ENCODE measurements at places on chromosomes 3 and 15.

- DNase-seq: no peak
Measured at GRCh38 chr3:139602003-139602402, 62.5 kb upstream of the RBP1 start.

DNA sequence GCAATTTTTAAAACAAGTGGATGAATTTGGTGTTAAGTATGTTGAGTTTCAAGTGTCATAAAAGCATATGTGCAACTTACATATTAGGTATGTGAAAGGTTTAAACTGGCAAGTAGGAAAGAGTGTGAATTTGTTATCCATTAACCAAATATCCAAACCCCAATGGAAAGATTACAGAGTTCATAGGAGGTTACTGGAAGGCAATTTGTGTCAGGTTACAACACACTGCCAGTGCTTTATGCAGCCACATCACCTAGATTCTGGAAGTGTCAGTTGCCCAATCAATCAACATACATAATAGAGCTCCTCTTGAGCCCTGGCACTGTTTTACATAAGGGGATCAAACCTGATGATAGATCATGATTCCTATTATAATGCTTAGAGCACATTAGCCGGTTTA lies 261.0 kb downstream of the ROBO1 start:
- no peak for DNase-seq

GRCh38 chr3:100482176-100482575 lies 10.2 kb upstream of the TMEM45A start:
- no peak for DNase-seq

- no peak for DNase-seq
Measured at GRCh38 chr15:77009176-77009575, 14.2 kb downstream of the PSTPIP1 start.

GRCh38 chr15:72057548-72058091 lies 60.3 kb downstream of the MYO9A start:
- DNase-seq: no peak

- peak; percentile 43 for DNase-seq
Measured at GRCh38 chr3:146468671-146469149, 651 bp downstream of the PLSCR2 start.

- DNase-seq: no peak
Measured at GRCh38 chr3:180280555-180280954, 243.8 kb upstream of the PEX5L start.

GRCh38 chr3:23993556-23994243 lies 48.6 kb downstream of the NR1D2 start:
- DNase-seq: no peak

GRCh38 chr3:194900854-194901522 lies 215.3 kb downstream of the FAM43A start:
- DNase-seq: peak; percentile 38

DNA sequence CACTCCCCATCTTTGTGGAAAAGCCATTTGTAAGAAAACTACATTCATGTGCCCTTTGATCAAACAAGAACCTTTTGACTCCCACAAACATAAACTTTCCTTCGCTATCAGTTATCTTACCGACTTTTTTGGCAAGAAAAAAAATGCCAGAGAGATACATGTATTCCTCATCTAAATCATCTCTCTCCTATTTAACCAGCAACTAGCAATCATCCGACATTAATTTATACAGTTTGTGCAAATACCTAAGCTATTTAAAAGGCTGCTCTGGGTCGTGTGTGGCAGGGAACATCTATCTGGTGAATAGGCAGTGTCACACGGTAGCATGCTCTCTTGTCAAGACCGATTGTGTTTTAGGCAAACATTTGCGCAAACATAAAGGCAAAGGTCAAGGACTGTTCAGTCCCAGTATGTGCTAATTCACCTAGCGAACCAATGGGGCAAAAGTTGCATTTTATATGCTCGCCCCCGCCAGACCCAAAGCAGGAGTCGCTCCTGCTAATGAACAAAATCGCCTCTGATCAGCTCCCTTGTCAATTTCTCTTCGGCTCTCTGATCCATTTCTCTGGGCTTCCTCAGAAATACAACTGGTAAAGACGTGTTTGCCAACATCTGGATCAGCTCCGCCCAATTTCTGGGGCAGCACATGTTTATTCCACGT lies 37.7 kb downstream of the ZIC4 start:
- DNase-seq: no peak

GRCh38 chr15:39376371-39376909 lies 204.4 kb upstream of the THBS1 start:
- peak; percentile 58 for DNase-seq

DNA sequence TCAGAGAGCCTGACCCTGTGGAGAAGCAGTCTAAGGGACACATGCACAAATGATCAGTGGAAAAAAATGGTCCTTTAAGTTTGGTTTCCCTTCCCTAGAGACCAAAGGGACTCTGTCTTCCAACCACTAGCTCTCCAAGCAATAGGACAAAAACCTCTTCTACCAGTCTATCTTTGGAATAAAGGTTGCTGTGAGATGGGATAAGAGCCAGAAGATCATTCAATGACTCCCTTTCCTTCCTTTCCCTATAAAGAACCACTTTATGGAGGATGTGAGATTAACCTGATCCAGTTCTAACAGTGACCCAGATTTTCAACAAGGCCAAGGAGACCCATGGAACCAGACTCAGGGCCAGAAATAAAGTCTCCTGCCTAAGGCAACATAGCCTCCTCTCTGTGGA lies 74.8 kb downstream of the DHX30 start:
- DNase-seq: no peak

DNA sequence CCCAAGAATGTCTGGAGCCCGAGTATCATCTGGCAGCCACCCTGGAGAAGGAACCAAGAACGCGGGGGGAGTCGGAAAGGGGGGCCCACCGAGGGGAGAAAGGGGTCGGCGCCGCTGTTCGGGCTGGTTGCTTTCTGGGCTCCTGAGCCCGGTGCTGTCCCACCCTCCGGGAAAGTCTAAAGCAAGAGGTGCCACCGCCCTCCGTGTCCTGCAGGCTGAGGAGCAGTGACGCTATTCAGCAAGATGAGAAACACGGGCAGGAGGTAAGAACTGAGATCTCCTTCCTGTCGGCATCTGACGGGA lies 234.8 kb downstream of the XXYLT1 start:
- no peak for DNase-seq

DNA sequence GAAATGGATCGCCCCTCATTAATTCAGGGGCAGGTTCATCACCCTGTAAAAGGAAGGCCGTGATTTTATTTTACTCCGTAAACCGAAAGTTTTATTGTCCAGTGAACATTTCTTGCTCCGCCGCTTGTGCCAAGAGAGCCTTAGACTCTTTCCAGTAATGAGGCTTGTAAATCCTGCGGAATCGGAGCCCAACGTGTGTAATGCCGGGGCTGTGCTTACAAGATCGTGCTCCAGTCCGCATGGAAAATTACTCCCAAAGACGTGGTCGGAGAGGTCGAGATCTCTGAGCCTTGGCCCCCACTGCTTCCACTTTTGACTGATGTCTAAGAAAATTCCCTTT lies 649 bp upstream of the PLOD2 start:
- DNase-seq: no peak

- DNase-seq: peak; percentile 43
Measured at GRCh38 chr3:64616953-64617352, 70.8 kb downstream of the ADAMTS9 start.
